Ovary (tissue), 10 donors: ENCODE measurements at places on chromosomes 12 and 14. TPM values are rescaled to one million over a fixed set of nuclear protein-coding genes. Genes with fewer than 3 reads are reported as not detected.

- DNase-seq, result no peak
Observed at GRCh38 chr12:70186436-70186835, 56.8 kb upstream of the CNOT2 start.

Gene CYP27B1
- total RNA-seq, result 0.63 TPM

Gene CAPZA3
- not detected for total RNA-seq

- DNase-seq, result no peak
Observed at GRCh38 chr14:76053572-76054355, 68.2 kb downstream of the IFT43 start.

- no peak for DNase-seq
Observed at GRCh38 chr14:33891700-33892099, 59.2 kb downstream of the EGLN3 start.

DNA sequence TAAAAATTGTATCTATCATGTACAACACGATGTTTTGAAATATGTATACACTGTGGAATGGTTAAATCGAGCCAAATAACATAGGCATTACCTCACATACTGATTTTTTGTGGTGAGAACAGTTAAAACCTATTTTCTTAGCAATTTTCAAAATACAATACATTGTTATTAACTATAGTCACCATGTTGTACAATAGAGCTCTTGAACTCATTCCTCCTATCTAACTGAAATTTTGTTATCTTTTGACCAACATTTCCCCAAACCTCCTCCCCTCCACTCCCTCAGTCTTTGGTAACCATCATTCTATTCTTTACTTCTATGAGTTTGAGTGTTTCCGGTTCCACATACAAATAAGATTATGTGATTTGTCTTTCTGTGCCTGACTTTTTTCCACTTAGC lies 6.8 kb upstream of the SLC38A2 start:
- DNase-seq, result no peak

GRCh38 chr12:101854747-101855146 lies 22.6 kb upstream of the DRAM1 start:
- no peak for DNase-seq

Gene YARS2
- 12.6 TPM for total RNA-seq

GRCh38 chr12:58502841-58503240 lies 417.5 kb downstream of the LRIG3 start:
- DNase-seq, result no peak

GRCh38 chr12:11563785-11564739 lies 85.4 kb upstream of the ETV6 start:
- no peak for DNase-seq

Gene PTPRB
- 4.9 TPM for total RNA-seq

Gene NFATC4
- 88.3 TPM for total RNA-seq
